B cell (primary cell): ENCODE measurements at places on chromosomes 12 and 14.

DNA sequence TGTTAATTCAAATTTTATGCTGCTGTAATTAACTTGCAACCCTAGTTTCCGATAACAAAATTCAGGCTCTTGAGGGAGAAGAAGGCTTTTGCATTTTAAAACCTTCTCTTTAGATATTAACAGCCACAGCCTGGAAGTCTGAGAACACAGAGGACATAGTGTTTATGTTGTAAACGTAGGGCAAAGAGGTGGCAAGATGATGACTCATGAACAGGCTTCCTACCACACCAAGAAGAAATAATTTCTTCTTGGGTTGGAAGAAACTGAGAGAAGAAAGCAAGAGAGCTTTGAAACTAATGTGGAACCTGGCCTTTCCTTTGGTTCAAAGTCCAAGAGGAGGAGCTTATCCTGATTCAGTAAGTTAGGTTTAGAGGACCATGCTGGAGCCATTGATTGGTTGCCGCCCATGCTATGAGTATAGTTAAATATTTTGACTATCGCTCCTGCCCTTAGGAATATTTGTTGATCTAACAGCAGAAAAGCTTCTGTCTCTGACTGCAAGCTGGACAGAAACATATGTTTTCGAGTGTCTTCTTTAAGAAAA lies 31.8 kb downstream of the CCDC198 start:
- no peak for DNase-seq

- no peak for DNase-seq
These were observed 4.3 kb downstream of the STYK1 start for GRCh38 chr12:10669533-10669932.

DNA sequence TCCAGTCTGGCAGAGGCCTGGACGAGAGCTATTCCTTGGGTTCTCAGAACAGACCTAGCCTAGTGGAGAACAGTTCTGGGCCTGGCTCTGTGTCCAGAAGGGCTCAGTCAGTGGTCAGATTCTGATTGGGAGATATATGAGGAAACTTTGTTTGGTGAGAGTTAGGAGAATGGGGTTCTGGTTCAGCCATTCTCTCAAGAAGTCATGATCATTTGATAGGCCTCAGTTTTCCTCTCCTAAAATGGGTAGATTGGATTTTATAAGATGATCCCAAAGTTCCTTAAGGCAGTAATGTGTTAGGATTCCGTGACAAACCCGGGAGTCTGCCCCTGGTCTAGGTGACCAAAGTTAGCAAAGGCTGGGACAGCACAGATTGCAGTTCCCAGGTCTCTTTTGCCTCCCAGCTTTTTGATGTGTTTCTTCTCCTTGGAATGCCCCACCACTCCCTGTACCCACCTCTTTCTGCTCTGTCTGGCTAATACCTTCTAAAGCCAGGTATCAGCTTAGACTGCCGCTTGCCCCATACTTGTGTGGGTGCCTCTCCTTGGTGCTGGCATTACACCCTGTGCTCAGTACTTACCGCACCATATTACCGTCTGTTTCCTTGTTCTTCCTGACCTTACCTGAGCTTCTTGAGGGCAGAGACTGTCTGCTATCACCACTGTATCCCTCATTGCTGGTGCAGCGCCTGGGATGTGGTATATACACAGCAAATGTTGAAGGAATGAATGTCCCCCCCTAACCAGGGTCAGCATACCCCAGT lies 25.5 kb downstream of the SUSD6 start:
- no peak for DNase-seq

DNA sequence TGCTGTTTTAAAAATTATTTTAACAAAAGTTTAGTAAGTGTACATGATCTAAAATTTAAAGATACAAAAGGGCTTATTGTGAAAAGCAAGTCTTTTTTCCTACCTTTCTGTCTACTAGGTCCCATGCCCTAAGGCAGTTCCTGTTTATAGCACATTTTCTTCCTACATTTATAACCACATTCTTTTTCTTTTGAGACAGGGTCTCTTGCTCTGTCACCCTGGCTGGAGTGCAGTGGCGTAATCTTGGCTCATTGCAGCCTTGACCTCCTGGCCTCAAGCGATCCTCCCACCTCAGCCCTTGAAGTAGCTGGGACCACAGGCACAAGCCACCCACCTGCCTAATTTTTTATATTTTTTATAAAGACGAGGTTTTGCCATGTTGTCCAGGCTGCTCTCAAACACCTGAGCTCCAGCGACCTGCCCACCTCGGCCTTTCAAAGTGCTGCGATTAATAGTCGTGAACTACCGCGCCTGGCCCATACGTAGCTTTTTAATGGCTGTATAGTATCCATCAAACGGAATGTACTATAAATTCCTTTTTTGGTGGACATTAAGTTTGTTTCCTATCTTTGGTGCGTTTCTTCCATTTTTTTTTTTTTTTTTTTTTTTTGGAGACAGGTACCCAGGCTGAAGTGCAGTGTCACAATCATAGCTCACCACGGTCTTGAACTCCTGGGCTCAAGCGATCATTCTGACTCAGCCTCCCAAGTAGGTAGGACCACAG lies 20.9 kb downstream of the FRS2 start:
- no peak for DNase-seq

- DNase-seq = peak; percentile 4
These were observed 1.8 kb upstream of the LRFN5 start for GRCh38 chr14:41604721-41605531.

GRCh38 chr14:21095430-21096205 lies 2.8 kb downstream of the ZNF219 start:
- DNase-seq = no peak

- no peak for DNase-seq
These were observed 6.5 kb downstream of the TPH2 start for GRCh38 chr12:71945121-71945520.

GRCh38 chr14:95353007-95353406 lies 33.3 kb upstream of the CLMN start:
- no peak for DNase-seq

DNA sequence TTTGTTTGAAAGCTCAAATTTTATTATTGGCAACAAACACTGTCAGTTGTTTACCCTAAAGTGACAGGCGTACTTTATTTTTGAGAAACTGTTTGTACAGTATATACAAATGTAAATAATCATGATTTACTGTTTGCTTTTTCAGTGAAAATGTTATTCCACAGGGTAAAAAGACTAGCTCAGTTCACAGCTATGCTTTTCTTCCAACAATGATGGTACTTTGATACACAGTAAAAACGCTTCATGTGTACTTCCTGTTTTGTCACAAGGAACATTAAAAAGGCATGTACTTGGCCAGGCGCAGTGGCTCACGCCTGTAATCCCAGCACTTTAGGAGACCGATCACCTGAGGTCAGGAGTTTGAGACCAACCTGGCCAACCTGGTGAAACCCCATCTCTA lies 53.7 kb downstream of the MON2 start:
- no peak for DNase-seq

DNA sequence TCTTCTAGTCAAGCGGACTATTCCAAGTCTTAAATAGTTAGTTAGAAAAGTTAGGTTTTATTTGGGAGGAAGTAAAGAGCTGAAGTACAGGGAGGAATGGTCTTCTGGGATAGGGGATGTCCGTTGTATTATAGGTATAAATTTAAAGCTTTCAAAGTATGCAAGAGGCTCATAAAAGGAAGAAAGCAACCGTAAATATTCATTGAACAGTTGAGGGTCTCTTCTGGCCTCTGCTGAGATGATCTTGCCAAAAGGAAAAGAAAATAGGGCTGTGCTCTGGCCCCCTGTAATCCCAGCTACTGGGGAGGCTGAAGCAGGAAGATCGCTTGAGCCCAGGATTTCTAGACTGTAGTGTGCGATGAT lies 377 bp upstream of the TIMELESS start:
- no peak for DNase-seq

DNA sequence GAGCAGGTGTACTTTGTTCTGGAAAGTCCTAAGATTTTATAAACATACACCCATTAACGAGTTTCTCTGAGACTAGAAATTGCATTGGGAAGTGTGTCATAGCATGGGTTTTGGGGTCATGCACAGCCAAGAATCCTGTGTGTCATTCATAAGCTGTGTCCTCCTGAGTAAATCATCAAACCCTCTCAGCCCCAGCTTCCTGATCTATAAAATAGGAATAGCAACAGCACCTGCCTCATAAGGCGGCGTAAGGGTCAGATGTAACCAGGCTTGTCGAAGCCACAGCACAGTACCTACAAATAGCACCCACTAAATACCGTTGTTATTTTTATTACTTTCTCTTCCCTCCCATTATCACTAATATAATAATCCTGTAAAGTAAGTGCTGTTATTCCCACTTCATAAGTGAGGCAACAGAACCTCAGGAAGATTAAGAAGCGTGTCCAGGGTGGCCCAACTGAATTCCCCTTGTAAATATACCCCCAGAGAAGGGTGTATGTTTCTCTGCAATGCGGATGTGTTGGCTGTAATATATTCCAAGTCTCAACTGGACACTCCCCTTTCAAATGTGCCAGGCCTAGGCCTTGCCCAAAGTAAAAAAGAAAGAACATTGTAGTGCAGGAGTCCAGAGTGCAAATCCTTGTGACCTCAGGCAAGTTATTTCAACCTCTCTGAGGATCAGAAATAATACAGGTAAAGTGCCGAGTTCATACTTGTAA lies 188.3 kb upstream of the BCL2L14 start:
- no peak for DNase-seq

DNA sequence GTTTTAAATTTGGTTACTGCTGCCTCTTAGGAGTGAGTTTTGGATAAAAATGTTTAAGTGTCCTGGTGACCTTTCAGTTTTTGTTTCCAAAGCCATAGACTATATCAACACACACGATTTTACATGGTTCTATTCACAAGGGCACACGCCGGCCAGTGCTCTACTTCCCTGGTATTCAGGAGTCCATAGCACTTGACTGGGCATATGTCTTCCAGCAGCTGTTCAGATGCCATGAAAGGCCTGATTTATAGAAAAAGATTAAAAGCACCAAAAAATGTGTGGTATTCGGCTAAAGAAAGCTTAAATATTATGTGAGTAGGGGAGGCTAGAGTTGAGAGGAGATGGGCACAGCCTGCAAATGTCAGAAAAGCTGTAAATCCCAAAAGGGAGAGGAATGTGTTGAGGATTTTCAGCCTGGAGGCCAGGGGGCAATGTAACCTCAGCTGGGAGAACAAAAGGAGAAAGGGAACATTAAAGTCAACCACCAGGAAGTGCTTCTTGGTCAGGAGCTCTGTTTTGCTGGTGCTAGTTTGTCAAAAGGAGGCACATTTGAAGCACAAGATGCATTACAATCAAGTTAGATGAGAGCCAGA lies 478.4 kb downstream of the RAD51B start:
- DNase-seq = peak; percentile 5

DNA sequence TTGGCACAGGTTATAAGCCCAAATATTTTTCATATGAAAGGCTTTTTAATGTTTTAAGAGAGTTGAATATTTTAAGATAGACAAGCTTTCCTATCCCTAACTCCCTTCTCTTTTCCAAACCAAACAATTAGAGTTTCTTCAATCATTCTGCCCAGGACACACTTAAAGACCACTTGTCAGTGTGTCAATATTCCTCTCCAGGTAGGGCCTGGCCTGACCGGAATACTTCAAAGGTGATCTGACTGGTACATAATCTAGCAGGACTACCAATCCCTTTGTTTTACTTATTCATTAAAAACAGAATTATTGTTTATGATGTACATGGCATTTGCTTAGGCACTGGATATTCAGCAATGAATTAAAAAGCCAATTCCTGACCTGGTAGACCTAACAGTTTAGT lies 24.2 kb upstream of the SNRPF start:
- no peak for DNase-seq

DNA sequence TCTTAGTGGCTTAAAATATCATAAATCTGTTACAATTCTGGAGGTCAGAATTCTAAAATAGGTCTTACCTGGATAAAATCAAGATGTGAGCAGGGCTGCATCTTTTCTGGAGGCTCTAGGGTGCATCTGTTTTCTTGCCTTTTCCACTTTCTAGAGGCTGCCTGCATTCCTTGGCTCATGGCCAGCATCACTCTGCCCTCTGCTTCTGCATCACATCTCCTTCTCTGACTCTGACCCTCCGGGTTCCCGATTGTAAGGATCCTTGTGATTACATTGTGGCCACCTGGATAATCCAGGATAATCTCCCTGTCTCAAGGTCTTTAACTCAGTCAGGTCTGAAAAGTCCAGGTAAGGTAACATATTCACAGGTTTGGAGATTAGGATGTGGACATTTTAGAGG lies 11.0 kb upstream of the BMP4 start:
- DNase-seq = no peak

- DNase-seq = no peak
These were observed 15.1 kb downstream of the ZFHX2 start for GRCh38 chr14:23536494-23536893.

GRCh38 chr12:104250366-104251125 lies 35.0 kb downstream of the TXNRD1 start:
- DNase-seq = no peak

DNA sequence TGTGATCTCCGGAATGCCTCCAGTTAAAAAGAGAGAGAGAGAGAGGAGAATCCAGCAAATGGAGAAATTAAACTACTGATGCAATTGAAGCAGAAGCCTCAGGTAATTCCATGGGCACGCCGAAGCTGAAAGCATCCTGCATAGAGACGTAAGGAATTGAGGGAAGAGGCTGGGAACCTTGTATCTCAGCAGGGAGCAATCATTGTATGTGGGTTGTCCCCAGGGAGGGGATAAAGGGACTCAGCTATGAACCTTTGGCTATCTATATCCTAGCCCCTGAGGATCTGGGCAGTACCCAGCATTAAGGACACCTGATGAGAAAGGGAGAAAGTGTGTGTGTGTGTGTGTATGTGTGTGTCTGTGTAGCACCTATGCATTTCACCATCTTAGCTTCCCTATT lies 95.8 kb upstream of the ATXN7L3B start:
- DNase-seq = no peak

GRCh38 chr14:70707138-70708038 lies 65.7 kb downstream of the TTC9 start:
- DNase-seq = no peak

GRCh38 chr14:38184132-38184531 lies 23.6 kb upstream of the SSTR1 start:
- DNase-seq = no peak

GRCh38 chr12:5514545-5514944 lies 82.6 kb downstream of the NTF3 start:
- no peak for DNase-seq

DNA sequence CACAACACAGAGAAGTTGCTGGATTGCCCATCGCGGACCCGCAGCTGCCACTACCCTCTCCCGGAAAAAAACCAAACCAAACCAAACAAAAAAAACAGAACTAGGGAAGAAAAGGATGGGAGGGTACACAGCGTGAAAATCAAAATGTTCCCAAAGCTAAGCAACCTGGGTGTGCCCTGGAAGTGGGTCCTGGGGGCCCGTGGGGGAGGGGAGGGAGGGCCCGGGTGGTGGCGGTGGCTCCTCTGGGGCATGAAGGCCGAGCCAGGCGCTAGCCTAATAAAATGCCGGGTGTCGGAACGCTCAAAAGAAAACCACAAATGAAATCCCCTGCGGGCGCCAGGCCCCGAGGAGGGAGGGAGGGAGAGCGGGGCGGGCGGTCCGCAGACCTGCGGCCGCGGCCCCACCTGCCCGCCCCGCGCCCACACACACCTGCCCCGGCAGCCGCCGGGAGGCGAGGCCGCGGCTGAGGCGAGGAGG lies 787 bp downstream of the HECTD4 start:
- DNase-seq = no peak

GRCh38 chr12:48717252-48717695 lies 767 bp upstream of the CCNT1 start:
- DNase-seq = peak; percentile 64
